H54 (cell line): ENCODE measurements at places on chromosomes 5 and 9.

- DNase-seq: peak; percentile 30
Observed at GRCh38 chr9:111582888-111583287, 16.6 kb downstream of the PTGR1 start.

DNA sequence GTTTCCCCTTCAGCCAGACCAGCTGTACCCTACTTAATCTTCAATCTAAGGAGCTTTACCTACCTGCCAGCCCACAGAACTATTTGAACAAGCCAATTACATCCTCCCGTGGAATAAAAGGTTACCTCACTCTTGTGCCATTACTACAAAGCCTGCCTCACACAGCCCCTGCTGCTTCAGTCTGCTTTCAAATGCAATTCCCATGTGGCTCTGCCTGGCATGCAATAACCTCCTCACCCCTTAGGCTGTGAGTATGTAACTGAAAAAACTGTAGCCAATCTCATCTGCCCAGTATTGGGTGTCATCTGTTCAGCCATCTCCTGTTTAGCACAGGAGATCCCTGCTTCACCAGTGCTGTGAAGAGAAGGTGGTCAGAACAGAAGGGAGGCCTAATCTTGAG is 6.1 kb upstream of the GCNT1 start:
- no peak for DNase-seq

GRCh38 chr5:51621156-51621555 is 237.9 kb downstream of the ISL1 start:
- DNase-seq: no peak

DNA sequence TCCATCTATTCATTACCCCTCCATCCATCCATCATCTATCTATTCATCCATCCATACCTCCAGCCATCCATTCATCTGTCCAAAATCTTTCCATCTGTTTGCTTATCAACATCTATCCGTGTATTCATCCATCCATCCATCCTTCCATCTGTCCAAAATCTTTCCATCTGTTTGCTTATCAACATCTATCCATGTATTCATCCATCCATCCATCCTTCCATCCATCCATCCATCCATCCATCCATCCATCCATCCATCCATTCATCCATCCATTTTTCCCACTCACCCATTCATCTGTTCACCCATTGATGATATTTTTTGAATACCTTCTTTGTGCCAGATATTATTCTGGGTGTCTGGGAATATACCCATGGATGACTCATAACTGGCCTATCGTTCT is 12.8 kb downstream of the VCAN start:
- no peak for DNase-seq

GRCh38 chr5:150619359-150620230 is 20.9 kb upstream of the SYNPO start:
- DNase-seq: no peak

DNA sequence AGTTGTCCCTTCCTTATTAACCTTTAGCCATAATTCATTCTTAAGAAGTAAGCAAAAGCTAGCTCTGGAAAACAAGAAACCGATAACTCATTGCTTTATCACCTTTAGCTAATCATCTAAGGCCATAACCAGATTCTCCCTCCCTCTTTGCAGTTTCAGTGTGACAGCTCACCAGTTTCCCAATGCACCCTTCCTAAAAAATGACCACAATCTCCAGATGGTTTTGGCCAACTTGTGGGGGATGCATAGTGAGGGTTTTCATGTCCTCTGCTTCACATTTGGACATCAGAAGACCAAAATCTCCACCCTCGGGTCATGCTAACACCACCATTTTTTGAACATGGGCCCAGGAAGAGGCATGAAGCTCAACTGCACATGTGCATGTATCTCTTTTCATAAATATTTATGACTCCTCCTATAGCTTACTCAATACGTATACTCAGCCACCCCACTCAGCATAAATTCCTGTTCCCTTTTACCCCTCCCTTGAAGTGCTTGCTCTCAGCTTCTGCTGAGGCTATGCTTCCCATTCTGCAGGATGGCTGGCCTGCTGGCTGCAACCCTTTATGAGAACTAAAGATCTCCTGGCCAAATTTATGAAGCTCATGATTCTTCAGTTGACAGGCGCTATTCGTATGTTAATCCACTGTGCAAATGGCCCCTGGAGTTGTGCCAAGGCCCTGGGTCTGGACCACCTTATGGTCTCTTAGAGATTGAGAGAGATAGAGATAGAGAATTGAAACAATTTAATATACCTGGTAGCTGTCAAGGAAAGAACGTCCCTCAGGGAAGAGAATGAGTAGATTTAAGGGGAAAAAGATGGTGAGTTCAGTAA is 14.8 kb downstream of the PPP3R2 start:
- no peak for DNase-seq

DNA sequence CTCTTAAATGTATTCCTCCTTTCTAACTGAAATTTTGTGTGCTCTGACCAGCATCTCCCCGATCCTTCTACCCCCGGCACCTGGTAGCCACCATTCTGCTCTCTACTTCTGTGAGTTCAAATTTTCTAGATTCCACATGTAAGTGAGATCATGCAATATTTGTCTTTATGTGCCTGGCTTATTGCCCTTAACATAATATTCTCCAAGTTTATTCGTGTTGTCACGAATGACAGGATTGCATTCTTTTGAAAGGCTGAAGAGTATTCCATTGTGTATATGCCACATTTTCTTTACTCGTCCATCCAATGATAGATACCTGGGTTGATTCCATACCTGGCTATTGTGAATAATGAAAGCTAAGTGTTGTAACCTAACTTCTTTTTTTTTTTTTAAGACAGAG is 29.0 kb downstream of the FBXL7 start:
- DNase-seq: no peak
